ENCODE measurements at places on chromosomes 5 and 9.

DNA sequence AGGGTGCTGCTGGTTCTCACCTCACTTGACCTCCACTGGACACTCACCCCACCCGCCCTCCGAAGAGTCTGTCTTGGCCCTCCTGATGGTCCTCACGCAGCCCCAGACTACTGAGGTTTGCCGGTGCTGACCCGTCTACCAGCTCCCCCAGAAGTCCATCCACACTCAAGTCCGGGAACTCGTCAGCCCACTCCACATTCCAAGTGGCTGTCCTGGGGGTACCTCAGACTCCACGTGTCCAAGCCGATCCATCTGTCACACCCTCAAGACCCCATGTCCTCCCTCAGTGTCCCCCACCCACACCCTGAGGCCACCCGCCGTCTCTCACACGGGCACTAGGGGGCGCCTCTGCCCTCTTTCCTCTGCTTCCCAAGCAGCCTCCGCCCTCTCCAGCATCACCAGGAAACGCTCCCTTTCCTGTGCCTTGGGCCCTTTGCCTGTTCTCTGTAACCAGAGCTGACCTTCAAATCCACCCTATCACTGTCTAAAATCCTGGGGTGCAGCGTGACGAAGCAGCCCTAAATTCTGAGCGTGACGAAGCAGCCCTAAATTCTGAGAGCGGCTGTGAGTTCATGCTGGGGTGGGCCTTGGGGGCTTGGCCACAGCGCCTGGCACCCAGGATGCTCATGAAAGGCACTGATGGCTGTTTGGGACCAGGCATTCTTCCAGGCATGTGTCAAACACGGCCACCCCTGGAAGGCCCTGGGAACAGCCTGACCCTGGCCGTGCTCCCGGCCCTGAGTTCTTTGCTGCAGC lies 95.7 kb downstream of the KCNT1 start:
- DNase-seq: no peak

DNA sequence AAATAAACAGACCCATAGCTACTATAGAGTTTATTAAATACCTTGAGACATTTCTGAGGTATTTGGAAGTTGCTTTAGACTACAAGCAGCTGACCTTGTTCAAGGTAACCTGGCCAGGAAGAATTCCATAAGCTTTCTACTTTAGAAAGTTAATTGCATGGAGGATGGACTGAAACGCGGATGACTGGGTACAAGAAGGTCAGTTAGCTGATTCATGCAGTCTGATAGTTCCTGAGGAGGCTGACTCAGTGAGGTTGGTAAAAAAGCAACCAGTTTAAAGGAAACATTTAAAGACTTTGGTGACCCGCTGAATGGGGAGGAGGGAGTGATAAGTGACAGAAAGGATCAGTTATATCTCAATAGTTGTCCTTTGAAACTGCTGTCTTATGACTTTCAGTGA lies 670.1 kb upstream of the CDH9 start:
- DNase-seq: no peak

- no peak for DNase-seq
These were observed 49.9 kb upstream of the SLIT3 start for GRCh38 chr5:169350759-169351240.

GRCh38 chr5:141878186-141878710 lies at the start of gene PCDH1:
PCDH1 (minus strand) TSS chr5:141878410; CDS start chr5:141878262, 148 bp downstream.
- DNase-seq: no peak

GRCh38 chr9:70540016-70540415 lies 125.6 kb upstream of the KLF9 start:
- no peak for DNase-seq

- DNase-seq: no peak
These were observed 325.4 kb downstream of the RFX3 start for GRCh38 chr9:3200331-3200774.
